CD4-positive, alpha-beta T cell treated with Interleukin-15 for 4 hours (primary cell): ENCODE measurements at places on chromosomes 12 and 14.

DNA sequence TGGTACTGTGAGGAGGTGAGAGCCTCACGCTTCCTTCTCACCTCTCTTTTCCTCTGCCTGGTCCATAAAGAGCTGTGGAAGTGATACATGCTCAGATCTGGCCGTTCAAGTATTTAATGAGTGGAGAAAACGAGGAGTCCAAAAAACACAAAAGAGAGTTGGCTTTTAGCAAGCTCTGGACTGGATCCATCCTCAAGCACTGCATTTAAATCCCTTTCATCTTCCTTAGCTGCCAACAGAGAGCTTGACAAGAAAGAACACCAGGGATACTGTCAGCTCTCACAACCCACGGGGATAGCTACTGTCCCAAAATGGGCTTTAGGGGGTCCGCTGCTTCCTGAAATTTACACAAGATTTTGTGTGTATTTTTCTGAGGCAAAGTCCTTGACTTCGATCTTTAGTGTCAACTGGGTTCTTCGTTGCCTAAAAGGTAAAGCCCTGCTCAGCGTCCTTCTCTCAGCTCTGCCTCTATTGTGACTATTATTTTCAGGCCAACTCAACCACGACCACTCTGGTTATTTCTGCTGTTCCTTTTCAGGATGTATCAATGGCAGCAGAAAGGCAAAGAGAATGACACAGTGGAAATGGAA, 120.9 kb downstream of the TMTC1 start:
- no peak for DNase-seq

- DNase-seq: no peak
Observed at GRCh38 chr14:90632451-90632850, 183.8 kb downstream of the TTC7B start.

GRCh38 chr14:61466249-61466904, 145.0 kb downstream of the PRKCH start:
- no peak for DNase-seq

- DNase-seq: no peak
Observed at GRCh38 chr14:105088812-105089745, 23.8 kb upstream of the GPR132 start.

- DNase-seq: no peak
Observed at GRCh38 chr12:1793426-1794210, 26.7 kb upstream of the LRTM2 start.

DNA sequence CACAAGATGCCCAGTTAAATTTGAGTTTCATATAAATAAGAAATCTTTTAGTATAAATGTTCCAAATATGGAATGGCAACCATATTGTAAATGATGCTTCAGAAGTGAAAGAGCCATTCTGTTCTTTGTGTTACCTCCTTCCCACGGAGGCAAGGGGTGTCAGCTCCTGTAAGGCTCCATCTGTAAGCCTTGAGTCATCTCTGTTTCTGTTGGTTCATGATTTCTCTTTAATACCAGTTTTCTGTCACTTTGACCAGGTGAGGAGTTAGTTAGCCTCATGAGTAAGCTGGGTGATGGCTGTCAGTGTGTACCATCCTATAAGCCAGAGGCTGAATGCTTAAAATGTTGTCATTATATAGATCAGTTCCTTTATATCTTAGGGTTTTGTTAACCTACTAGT, 61.9 kb downstream of the TMEM30B start:
- DNase-seq: no peak

DNA sequence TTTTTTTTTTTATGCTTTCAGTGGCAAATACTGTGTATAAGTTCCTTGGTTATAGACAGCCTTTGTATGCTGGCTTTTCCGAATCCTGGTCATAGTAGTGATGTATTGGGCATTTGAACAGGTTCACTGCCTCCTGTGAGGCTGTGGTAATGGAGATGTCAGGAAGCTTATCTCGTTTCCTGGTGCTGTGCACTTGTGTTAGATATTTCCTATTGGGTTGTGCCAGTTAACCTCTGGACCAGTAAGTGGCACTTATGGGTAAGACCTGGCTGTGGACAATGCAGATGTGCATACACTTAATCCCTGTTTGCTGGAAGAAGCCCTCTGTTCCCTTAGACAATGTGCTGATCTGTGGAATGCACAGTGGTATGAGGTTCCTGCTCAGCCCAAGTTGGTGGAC, 135.4 kb upstream of the KITLG start:
- DNase-seq: no peak

- no peak for DNase-seq
Observed at GRCh38 chr12:25263594-25263993, 12.9 kb upstream of the KRAS start.

- no peak for DNase-seq
Observed at GRCh38 chr12:8947737-8948136, 1.7 kb downstream of the M6PR start.

DNA sequence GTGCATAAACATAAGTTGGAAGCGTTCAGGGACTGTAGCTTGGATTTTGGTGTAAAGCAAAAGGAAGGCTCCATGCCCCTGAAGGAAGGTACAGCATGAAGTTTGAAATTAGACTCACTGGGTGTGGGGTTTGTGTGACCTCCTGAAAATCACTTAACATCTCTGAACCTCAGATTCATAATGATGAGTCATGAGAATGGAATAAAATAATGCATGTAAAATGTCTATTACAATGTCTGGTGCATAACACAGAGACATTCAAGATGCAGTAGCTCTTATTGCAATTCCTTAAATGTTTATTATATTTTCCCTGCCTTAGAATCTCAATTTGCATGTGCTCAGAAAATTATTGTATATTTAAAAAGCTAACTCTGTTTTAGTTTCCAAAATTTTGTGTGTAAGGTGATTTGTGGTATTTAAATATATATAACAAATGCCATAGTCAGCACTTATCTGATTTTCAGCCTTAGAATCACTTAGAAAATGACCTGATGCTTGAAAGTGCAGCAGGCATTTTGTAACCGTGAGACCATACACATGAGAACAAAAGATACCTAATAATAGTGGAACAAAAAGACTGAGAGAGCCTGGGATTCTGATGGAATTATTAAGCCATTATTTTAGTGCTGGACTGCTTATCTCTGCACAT, 66.3 kb downstream of the E2F7 start:
- DNase-seq: no peak

DNA sequence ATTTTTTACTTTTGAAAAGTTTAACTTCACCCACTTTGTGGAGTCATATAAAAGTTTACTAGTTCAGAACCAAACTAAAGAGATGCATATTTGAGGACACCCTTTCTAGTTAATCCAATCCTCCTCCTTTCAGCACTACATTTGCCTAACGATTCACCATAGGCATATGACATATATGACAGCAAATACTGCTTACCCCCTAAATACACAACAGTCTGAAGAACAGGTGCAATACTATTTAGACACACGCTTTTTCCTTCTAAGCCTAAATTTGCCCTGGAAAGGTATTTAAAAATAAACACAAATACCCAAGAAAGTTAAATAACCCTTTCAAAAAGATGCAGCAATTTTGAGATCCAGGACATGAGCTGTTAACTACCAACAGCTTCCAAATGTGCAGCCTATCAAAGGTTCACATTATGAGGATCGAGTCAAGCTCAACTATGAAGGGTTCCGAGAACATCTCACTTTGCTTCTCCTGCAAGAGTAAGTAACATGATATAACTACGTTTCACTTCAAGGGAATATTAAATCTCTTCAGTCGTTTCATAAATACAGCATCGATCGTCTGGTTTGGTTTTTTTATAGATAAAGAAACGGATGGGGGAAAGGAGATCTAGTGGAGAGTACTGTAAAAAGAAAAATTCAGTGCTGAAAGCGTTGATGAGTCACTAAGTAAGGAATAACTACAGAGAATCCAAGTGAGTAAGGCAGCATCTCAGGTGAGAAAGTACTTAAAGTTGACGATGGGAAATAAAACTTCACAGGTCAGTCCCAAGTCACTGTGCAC, 677 bp upstream of the AP4S1 start:
- no peak for DNase-seq

DNA sequence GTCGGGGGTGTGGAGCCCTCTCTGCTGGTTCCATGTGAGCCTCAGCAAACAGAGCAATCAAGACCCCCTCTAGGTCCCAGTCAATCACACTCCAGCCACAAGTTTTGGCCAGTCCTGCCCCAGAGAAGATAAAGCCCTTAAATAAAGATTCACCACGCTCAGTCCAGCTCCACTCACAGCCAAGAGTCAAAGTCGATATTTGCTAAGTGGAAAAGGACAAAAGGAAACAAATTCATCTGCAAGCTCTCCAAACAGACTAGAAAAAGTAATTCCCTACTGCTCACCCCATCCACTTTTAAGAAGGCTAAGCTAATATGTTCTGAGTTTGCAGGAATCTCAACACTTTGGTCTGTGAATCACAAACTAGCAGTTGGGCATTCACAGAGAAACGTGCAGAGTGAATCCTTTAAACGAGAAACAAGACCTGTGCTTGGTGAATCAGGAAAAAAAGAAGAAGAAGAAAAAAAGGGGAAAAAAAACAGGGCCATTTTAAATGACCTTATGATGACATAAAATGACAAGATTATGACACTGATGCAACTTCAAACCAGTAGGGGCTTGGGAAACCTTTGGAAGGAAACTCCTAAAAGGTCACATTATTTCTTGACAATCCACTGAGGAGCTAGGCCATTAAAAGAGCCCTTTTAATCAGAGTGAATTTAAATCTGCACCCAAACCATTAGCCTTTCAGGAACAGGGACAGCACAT, 41.8 kb upstream of the FOXN3 start:
- DNase-seq: no peak

GRCh38 chr14:20692116-20692751, 3.7 kb downstream of the ANG start:
- no peak for DNase-seq

DNA sequence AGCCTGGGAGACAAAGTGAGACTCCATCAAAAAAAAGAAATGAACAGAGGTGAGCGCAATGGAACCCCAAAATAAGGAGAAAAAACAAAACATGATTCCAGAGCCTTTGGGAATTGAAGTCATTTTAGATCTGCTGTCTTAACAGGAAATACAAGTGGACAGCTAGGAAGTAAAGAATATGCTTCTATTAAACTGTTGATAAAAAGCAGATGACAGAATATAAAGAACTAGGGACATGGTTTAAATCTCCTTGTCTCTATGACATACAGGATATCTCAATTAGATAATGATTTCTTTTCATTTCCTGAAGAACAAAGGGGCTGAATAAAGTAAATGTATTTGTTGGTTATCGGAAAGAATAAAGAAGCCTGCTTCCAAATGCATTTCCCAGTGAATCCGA, 49.3 kb upstream of the ETV6 start:
- DNase-seq: no peak

- no peak for DNase-seq
Observed at GRCh38 chr12:40436564-40436963, 211.8 kb downstream of the LRRK2 start.

DNA sequence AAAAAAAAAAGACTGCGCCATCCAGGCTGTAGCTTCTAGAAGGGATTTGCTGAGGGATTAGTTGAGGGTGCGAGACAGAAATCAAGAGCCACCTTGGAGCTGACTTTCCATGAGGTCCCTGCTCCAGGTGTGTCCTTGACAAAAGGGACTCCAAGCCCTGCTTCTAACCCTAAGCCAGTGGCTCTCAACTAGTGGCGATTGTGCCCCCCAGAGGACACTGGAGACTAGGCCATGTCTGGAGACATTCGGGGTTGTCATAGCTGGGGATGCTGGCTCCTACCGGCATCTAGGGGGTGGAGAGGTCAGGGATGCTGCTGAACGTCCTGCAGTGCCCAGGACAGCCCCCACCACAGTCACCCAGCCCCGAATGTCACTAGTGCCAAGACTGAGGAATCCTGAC, 40.6 kb downstream of the SPRING1 start:
- DNase-seq: no peak
